ENCODE measurements at places on chromosomes 3 and 15. TPM values are rescaled to one million over a fixed set of nuclear protein-coding genes. Genes with fewer than 3 reads are reported as not detected.

The ACAN gene
- total RNA-seq, result not detected

- DNase-seq, result no peak
These were observed 12.2 kb upstream of the NMD3 start for GRCh38 chr3:161208931-161209330.

DNA sequence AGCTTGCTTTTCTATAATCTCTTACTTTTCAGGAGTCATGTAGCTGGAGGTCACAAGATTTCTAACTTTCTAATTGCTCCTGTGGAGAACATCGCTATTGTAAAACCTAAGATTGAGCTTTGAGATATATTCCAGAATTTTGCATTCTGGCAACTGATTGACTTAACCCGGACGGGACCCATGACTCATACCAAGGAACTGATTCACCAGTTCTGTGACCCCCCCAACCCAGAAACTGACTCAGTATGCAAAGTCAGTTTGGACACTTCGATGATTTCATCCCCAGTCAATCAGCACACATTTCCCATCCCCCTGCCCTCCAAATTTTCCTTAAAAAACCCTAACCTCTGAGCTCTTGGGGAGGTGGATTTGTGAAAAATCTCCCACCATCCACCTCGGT lies 396.5 kb upstream of the GBE1 start:
- DNase-seq, result no peak

DNA sequence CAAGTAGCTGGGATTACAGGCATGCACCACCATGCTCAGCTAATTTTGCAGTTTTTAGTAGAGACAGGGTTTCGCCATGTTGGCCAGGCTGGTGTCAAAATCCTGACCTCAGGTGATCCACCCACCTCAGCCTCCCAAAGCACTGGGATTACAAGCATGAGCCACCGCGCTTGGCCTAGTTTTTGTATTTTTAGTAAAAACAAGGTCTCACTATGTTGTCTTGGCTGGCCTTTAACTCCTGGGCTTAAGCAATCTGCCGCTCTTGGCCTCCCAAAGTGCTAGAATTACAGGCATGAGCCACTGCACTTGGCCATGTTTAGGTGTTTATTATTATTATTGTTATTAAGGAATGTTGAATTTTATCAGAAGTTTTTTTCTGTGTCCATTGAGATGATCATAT lies 14.7 kb downstream of the IL16 start:
- no peak for DNase-seq

- DNase-seq, result peak; percentile 89
These were observed 78.0 kb upstream of the SLC25A36 start for GRCh38 chr3:140863580-140864009.

DNA sequence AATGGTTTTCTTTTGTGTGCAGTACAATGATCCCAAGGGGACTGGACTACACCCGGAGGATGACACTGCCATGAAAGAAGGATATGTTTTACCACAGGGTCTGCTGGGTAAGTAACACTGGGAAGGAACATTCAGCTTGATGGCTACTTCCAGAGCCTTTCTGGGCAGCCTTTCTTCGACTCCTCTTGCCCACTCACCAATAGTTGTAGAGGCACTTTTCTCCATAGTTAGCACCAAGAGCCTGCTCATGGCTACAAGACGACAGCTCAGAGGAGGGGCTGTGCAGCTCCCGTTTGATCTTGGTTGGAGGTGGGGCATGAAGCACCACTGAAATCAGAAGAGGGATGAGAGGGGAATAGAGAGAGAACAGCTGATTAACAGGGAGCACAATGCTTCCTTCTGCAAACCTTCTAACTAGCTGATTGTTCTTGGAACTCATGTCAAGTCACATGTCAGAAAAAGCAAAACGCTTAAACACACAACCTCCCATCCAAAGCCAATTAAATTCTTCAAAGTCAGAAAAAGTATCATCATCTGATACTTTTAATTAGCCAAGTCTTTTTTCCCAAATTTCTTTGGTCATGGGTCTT lies 27.9 kb downstream of the ETV5 start:
- DNase-seq, result no peak

The SLC28A1 gene
- total RNA-seq, result 0.08 TPM

The CCR1 gene
- not detected for total RNA-seq

DNA sequence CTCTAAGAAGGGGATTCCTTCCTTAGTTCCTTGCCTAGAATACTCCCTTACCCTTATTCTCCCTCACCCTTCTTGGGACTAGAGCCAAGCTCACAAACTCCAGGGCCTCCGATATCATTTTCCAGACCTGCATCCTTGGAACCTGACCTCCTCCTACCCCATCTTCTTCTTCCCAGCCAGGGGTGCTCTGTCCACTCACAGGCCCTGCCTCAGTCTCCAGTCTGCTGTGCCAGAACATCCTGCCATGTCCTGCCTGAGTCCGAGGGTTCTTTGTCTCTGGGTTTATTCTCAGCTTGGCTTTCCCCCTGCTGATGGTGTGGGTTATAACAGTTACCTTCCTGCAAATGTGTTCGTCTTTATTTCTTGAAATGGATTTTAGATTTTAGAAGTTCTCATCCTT lies 59.9 kb upstream of the MCF2L2 start:
- DNase-seq, result no peak

- DNase-seq, result no peak
These were observed 4.3 kb downstream of the CADM2 start for GRCh38 chr3:84963137-84963536.

GRCh38 chr3:99874237-99875002 lies 56.8 kb downstream of the CMSS1 start:
- DNase-seq, result no peak

The DCLK3 gene
- total RNA-seq, result not detected

GRCh38 chr3:153052096-153052460 lies 109.9 kb upstream of the RAP2B start:
- DNase-seq, result peak; percentile 72

The KLHL40 gene
- total RNA-seq, result not detected

- DNase-seq, result peak; percentile 95
These were observed 62.7 kb upstream of the KLF13 start for GRCh38 chr15:31263751-31264558.

GRCh38 chr15:52559022-52559421 lies 9.8 kb downstream of the ARPP19 start:
- DNase-seq, result no peak

Measured in HT-29 (cell line).